ENCODE measurements at places on chromosomes 1 and 21. TPM values are rescaled to one million over a fixed set of nuclear protein-coding genes. Genes with fewer than 3 reads are reported as not detected.

Gene ECM1
- total RNA-seq: 192 TPM

- no peak for DNase-seq
These were observed 2.8 kb upstream of the TARBP1 start for GRCh38 chr1:234481771-234482170.

- no peak for DNase-seq
These were observed 125.6 kb downstream of the URB2 start for GRCh38 chr1:229751610-229752009.

Gene EFCAB7
- total RNA-seq: 9.6 TPM

- no peak for DNase-seq
These were observed 23.7 kb upstream of the GREM2 start for GRCh38 chr1:240635466-240636256.

GRCh38 chr21:37358397-37358796, 8.2 kb upstream of the DYRK1A start:
- no peak for DNase-seq

Gene PPCS
- 48.6 TPM for total RNA-seq

Gene AVPR1B
- total RNA-seq: not detected

DNA sequence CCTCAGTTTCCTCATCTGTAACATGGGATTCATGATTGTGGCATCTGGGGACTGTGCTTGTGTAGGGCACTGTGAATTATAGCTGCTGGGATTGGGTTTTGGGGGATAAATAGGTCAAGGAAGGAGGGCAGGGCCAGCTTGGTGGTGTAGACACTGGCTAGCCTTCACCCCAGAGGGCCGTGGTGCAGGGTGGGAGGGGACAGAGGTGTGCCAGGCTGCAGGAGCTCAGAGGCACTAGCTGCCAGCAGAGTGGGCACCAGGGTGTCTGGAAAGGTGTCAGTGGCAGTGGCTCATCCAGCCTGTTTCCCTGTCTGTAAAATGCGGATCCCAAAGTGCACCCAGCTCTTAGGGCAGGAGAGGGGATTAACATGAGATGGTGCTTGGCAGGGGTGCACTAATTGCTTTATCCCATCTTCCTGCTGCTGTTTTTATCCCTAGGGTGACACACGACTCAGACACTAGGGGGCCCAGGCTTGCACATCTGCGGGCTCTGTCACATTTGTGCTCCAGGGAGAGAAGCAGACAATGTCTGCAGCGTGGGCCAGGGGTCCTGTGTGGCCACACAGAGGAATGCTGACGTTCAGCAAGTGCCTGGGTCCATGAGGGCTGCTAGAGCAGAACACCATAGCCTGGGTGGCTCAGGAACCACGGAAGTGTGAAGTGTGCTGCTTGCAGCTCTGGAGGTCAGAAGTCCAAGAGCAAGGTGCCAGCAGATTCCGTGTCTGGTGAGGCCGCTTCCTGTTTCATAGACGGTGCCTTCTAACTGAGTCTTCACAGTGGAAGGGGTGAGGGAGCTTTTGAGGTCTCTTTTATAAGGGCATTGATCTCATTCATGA, 19.3 kb downstream of the OBSCN start:
- peak; percentile 21 for DNase-seq

Data from SK-MEL-5 (cell line).